Mammary epithelial cell (primary cell): ENCODE measurements at places on chromosomes 1 and 21.

DNA sequence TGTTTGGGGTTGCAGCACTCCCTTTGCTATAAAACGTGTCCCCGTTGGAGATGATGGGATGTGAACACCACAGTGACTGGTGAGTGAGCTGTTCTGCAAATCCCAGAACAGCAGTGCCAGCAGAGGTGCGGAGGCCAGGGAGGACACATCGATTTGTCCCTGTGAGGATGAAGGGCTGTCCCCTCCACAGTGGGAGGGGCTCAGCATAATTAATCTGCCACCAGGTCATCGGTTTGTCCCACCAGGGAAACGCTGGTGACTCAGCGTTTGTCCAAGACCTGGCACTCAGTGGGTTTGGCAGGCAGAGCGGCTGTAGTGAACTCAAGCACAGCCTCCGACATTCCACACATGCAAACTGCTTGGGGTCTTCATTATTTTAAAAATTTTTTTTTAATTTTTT lies 22.8 kb upstream of the PDE9A start:
- DNase-seq: no peak

DNA sequence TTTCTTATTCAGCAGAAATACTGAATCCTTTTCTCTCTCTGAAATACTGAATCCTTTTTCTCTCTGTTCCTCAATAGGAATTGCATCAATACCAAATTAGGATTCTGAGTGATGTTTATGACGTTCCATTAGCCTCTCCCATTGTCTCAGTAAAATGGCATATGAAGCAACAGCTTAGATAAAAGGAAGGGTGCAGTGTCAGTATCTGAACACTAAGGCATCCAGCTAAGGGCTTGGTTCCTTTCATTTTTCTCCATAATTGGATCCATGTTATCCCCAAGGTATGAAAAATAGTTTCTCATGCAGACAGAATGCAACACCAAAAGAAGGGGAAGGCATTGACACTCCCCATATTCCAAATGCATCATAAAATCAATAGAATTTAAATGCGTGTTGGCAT lies 61.5 kb upstream of the RAVER2 start:
- DNase-seq: no peak

DNA sequence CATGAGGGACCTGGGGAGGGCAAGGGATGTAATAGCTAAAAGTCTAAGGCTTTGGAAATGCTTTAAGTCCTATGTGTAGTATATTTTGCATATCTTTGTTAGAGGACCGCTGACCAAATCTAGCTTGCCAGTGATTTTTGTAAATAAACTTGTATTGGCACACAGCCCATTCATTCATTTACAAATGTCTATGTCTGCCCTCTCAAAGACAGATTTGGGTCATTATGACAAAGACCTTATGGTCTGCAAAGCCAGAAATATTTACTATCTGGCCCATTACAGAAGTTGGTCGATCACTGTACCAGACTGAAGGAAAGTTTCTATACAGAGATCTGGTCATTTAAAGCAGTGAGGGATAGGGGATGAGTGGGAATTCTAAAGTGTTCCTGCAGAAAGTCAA lies 120.1 kb upstream of the RAVER2 start:
- DNase-seq: no peak

- no peak for DNase-seq
Measured at GRCh38 chr1:23543707-23544443, 12.8 kb upstream of the E2F2 start.

DNA sequence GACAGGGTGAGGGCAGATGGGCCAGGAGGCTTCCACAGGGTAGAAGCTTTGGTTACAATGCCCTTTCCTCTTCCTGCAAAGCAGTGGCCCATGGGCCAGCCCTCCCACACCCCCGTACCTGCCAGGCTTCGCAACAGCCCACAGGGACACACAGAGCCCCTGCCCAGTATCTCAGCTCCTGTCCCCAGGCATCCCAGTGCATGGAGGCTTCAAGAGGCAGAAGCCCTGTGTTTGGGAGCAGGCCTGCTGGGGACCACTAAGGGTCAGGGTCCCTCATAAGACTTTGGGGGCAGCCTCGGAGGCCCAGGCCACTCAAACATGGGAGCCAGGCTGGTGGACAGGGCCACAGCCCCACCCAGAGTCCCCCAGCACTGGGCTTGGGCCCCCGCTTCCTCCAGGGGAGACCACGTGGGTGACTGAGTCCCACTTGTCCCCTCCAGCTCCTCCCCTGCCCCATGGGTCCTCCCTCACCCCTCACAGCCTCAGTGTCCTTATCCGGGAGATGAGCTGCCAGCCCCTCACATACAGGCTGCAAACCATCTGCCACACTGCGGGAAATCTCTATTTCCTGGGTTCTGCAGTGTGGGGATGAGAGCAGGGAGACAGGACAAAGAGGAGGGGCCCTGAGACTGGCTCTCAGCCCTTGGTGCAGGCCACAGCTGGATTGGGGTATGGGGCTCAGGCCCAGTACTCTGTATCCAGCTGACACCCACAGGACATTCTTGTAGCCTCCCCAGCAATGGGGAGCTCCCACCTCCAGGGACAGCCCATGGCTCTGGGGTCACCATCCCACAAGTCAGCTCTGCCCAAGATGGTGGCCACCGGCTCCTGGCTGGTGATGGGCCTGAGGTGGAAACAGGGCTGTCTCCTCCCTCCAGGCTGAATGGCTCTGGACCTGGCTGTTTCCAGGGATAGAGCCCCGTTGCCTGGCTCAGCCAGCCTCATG lies 50.7 kb downstream of the WNT9A start:
- no peak for DNase-seq

GRCh38 chr21:46326110-46326703 lies 2.3 kb downstream of the PCNT start:
- DNase-seq: no peak

GRCh38 chr1:114610546-114611245 lies 29.3 kb upstream of the BCAS2 start:
- DNase-seq: peak; percentile 99

GRCh38 chr1:76864383-76864782 lies 2.9 kb upstream of the ST6GALNAC5 start:
- DNase-seq: no peak

GRCh38 chr1:110017792-110018191 lies 16.6 kb upstream of the STRIP1 start:
- peak; percentile 29 for DNase-seq

GRCh38 chr1:63906047-63906704 lies 132.4 kb downstream of the ROR1 start:
- no peak for DNase-seq

DNA sequence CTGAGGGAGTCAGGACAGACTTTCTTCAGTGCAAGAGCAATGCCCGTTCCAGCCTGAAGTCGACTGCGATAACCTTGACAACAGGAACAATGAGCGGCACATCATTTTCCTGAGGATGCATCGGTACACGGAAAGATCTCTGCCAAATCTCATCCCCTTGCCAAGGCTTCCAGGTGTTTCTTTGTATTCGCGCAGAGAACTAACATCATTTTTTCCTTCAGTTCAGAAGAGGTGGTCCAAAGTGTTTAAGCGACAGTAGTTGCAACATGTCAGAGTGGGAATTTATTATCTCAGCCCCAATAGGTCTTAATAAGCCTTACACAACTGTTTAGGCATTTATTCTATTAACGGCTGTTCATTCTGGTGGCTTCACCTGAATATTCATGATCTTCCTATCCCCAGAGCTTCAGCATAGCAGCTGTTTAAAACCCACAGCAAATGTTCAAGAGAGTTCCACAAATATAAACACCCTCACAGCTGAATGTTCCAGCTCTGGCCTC lies 129.7 kb upstream of the NFIA start:
- no peak for DNase-seq

- no peak for DNase-seq
Measured at GRCh38 chr1:197690074-197690473, 85.2 kb downstream of the DENND1B start.
